ENCODE measurements at places on chromosomes 1 and 21. TPM values are rescaled to one million over a fixed set of nuclear protein-coding genes. Genes with fewer than 3 reads are reported as not detected.

GRCh38 chr1:46003315-46003714, 129.1 kb downstream of the PIK3R3 start:
- peak; percentile 18 for DNase-seq

GRCh38 chr21:31110430-31110829, 72.2 kb upstream of the KRTAP19-8 start:
- no peak for DNase-seq

DNA sequence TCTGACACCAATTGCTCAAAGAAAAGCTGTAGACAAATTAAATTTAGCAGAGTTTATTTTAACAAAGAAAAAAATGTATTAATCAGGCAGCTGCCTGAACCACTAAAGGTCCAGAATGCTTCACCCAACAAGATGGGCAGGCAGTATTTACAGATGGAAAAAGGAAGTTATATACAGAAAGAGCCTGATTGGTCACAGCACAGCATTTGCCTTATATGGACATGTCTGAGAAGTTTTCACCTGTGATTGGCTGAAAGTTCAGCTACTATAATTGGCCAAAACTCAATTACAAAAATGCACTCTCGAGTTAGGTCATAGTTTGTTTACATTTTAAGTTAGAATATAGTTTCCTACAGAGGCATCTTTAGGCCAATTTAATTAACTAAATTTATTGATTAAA, 15.1 kb upstream of the FMO1 start:
- no peak for DNase-seq

- no peak for DNase-seq
Measured at GRCh38 chr1:12144969-12145368, 21.8 kb upstream of the TNFRSF1B start.

DNA sequence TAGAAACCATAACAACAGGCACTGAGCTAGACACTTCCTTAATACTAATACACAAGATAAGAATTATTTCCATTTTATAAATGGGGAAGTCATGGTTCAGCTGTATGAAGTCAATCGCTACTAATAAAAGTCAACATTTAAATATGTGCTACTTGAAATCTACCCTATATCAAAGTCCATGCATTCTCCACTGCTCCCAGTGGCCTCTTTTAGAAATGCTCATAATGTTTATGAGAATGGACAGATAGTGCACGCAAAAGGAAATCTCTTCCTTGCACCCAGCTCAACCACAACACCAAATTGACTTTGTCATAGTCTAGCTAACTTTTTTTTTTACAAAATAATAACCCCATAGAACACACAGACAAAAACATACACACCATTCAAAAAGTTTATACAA, 281.7 kb upstream of the CXADR start:
- no peak for DNase-seq

- DNase-seq, result peak; percentile 21
Measured at GRCh38 chr1:170836141-170836540, 99.2 kb upstream of the MROH9 start.

- no peak for DNase-seq
Measured at GRCh38 chr1:2610036-2610959, 22.5 kb downstream of the MMEL1 start.

GRCh38 chr1:39328095-39328494, 123.6 kb downstream of the MACF1 start:
- DNase-seq, result no peak

DNA sequence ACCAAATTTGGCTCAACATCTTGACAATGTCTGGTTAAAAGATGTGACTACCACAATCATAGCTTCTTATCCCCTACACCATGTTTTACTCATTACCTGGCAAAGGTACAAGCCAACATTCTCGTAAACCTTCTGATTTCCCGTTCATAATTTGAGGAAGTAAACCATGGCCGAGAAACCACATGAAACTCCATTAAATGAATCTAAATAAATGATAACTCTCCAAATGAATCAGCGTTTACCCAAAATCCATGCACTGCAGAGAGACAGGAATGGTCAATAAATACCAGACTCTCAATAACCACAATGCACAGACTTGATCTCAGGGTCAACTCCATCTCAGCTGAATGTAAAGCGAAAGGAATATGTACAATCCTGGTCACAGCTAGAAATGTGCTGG, 125.2 kb downstream of the TYW3 start:
- DNase-seq, result no peak

- no peak for DNase-seq
Measured at GRCh38 chr1:116365353-116365780, 7.7 kb upstream of the ATP1A1 start.

DNA sequence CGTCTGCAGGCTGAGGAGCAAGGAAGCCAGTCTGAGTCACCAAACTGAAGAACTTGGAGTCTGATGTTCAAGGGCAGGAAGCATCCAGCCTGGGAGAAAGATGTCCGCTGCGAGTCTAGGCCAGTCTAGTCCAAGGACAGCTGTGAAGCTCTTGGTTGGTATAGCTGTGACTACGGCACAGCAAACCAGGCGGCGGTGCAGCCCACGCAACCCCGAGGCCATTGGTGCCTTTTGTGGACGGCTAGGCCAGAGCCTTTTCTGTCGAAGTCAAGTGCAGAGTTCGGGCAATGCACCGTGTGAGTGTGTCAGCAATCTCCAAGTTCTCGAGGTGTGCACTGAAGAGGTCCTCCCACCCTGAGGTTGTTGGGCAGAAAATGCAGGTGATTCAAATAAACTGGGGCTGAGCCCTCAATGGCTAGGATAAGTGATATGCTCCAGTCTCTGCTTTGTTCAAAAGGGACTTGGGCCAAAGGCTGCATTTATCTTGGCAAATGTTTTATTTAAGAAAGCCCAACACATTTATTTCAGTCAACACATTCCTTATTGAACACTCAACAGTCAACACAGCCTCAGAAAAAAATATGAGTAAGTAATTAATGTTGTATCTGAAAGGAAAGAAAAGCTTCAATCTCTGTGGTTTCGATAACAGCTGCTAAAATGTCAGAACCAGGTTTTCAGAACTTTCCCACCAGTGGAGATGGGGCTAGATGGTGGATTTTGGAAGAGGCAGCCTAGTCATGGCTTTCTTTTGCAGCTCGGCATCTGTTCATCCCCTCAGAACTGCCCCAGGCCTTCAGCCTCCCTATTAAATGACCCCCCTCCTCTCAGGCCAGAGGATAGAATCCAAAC, 78.1 kb upstream of the COX20 start:
- peak; percentile 45 for DNase-seq

GRCh38 chr1:12617511-12617900, 504 bp downstream of the DHRS3 start:
- DNase-seq, result peak; percentile 7

DNA sequence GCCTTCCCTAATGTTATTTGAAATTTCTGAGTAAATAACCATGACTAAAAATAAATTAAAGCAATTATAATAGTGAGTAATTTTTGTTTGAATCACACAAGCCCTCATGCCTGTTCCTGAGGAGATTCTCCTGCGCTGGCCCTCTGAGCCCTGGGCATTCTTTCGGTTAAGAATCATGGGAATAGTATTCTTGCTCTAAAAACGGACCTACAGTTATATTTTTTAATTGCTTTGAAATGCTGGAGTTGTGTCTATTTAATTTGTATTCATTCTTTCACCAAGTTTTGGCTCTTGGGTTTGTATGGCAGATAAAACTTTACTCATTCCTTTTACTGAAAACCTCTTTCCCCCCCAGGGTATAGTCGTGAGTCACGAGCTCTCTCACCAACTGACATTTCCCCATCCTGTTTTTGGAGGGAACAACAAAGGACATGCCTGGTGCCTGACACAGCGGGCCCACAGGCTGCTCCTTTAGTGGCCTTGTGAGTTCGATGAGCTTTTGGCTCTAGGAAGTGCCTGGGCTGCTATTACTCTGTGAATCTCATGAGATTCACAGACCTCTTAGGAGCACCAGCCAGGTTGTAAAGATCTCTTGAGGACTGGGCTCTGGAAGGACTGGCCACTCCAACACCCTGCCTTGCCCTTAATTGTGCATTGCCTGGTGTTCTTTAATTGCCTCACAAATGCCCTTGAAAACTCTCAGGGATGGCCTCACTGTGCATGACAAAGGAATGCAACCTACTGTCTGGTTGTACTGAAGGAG, 58.6 kb downstream of the DDR2 start:
- DNase-seq, result peak; percentile 85

DNA sequence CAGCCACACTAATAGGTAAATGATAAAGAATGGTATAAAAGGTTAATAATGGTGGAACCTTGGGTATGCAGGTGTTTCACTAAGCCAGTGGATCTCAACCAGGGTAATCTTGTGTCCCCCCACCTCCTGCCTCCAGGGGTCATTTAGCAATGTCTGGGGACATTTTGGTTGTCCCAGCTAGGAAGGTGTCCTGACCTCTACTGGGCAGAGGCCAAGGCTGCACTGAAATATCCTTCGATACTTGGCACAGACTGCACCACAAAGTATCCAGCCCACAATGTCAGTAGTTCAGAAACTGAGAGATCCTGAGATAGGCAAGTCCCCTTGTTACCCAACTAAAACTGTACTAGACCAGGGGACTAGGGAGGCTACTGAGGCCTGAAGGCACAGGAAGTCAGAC, 113.6 kb upstream of the TIAM1 start:
- DNase-seq, result no peak

ADGRL4 gene
- total RNA-seq, result 4.7 TPM

SERPINC1 gene
- not detected for total RNA-seq

FOXD3 gene
- total RNA-seq, result not detected

RGS4 gene
- total RNA-seq, result 78.0 TPM

PTPRU gene
- total RNA-seq, result 6.9 TPM

OR10Z1 gene
- not detected for total RNA-seq

DNAJC28 gene
- total RNA-seq, result 1.9 TPM

Measured in fibroblast of villous mesenchyme (primary cell).